Iris pigment epithelial cell (primary cell): ENCODE measurements at places on chromosomes 12 and 14.

DNA sequence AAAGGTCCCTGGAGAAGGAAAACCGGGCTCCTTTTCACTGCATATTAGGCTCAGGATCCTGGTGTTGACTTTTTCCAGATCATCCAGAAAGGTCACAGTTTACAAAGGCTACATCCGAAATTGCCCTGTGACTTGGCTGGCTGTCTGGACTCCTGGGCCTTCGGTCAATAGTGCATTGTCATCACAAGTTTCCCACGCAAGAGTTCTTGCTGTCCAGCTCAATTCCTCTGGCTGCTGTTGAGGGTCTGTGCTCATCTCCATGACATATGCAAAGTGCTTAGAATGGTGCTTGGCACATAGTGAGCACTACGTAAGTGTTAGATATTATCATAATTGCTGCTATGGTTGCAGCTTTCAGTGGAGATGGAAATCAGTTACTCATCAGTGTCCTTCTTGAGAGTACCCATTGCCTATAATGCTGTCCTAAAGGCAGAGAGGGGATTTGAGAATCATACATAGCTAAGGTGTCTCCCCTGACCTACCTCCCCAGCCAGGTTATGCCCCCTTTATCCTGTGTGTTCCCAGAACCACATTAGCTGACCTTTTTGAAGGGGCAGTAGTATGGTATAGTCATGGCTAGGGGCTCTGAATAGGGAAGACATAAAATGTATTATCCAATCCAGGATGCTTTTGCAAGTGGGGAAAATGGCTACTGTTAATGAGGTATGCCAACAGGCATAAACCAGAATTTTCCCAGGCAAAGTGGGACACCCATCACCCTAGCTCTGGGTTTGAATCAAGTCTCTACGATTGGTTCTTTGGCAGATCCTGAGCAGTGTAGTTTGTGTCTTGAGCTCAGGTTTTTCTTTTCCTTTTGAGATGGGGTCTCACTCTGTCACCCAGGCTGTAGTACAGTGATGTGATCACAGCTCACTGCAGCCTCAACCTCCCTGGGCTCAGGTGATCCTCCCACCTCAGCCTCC, 132.0 kb upstream of the CCND2 start:
- DNase-seq: no peak

- DNase-seq: peak; percentile 93
These were observed 51.2 kb downstream of the ATF7IP start for GRCh38 chr12:14416658-14417057.

GRCh38 chr14:62654641-62655040, 390.6 kb downstream of the KCNH5 start:
- DNase-seq: peak; percentile 24

GRCh38 chr12:110498984-110499706, 2.8 kb downstream of the VPS29 start:
- peak; percentile 57 for DNase-seq

- DNase-seq: no peak
These were observed 56.1 kb downstream of the EMP1 start for GRCh38 chr12:13252616-13253015.

- no peak for DNase-seq
These were observed 169.2 kb downstream of the APAF1 start for GRCh38 chr12:98814254-98814653.

DNA sequence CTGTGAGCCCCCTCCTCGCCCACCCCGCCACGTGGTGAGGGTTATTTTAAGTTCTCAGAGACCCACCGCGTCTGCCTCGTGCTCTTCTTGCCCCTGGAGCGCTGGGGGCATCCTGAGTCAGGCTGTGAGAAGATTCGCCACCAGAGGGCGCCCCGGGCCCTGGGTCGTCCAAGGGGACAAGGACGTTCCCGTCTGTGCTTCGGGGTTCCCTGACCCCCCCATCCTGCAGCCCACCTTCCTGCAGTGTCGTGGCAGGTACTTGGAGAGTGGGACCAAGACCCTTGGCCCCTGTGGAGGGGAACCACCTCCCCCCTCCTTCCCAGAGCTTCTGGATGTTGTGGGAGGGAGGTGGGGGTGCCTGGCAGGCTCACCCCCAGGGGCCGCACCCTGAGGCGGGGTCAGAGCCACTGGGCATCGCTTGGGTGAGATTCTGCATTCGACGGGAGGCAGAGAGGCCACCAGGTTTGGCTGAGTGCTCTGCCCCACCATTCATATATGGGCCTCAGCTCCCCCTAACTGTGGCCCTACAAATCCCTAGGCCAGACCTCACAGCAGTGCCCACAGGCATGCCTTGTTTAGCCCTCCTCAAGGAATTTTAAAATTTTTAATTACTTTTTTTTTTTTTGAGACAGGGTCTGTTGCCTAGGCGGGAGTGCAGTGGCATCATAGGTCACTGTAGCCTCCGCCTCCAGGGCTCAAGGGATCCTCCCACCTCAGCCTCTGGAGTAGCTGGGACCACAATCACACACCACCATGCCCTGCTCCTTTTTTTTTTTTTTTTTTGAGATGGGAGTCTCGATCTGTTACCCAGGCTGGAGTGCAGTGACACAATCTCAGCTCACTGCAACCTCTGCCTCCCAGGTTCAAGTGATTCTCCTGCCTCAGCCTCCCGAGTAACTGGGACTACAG, 17.0 kb downstream of the RHOF start:
- peak; percentile 42 for DNase-seq

GRCh38 chr12:46402451-46402850, 29.9 kb upstream of the SLC38A2 start:
- DNase-seq: peak; percentile 72

DNA sequence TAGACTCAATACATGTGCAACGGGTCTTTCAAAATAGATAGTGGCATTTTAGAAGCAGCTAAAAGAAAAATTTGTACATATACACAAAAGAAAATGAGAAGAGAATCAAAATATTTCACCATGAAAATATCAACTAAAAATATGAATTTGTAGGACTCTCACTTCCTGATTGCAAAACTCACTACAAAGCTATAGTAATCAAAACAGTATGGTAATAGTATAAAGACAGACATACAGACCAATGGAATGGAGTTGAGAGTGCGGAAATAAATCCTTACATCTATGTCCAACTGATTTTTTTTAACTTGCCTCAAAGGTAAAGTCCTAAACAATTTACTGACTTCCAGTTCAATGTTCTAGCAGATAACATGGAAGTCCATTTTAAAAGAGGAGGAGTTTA, 13.1 kb downstream of the C2CD5 start:
- DNase-seq: no peak

- no peak for DNase-seq
These were observed 18.0 kb downstream of the NIN start for GRCh38 chr14:50812856-50813543.

GRCh38 chr14:54226103-54226502, 170.7 kb upstream of the CDKN3 start:
- peak; percentile 53 for DNase-seq

- DNase-seq: no peak
These were observed 22.3 kb upstream of the MGP start for GRCh38 chr12:14907953-14908352.

DNA sequence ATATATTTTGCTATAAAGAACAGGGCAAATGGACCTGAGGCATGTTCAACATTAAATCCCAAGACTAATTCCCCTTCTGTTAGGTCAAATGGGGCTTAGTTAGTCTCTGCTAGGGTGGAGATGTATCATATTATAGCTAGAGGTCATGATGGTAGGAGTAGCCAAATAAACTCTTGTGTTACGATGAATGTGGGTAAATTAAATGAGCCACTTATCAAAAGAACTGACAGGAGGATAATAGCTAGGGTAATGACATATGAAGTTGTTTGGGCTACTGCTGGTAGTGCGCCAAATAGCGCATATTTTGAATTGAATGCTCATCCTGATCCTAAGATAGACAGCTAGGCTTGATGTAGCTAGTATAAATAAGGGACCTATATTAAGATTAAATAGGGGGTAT, 445.0 kb downstream of the GXYLT1 start:
- no peak for DNase-seq

DNA sequence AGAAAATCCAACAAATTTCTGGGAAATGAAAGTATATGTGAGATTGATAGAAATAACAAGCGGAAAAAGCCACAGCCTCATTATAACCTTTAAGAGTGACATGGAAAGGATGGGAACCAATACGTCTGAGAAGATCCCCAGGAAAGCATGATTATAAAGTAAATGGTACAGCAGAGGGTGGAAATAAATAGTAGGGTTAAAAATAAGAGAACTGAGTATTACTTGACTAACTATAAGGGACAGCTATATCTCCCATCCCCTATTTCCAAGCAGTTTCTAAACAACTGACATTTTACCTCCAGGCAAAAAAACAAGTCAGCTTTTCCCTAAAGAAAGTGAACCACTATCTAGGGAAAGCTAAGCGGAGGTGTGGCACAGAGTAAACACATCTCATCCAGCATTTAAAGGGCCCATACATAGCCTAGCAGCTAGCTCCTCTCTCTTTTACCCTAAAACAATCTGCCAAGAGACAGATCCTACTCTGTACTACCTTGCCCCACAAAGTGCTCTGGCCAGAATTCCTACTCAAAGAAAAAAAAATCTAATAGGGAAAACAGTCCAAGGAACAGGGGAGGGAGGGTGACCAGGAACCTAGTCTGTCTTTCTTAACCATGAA, 11.2 kb downstream of the OSBPL8 start:
- no peak for DNase-seq

- peak; percentile 94 for DNase-seq
These were observed 36.2 kb downstream of the TMEM120B start for GRCh38 chr12:121748571-121749265.

DNA sequence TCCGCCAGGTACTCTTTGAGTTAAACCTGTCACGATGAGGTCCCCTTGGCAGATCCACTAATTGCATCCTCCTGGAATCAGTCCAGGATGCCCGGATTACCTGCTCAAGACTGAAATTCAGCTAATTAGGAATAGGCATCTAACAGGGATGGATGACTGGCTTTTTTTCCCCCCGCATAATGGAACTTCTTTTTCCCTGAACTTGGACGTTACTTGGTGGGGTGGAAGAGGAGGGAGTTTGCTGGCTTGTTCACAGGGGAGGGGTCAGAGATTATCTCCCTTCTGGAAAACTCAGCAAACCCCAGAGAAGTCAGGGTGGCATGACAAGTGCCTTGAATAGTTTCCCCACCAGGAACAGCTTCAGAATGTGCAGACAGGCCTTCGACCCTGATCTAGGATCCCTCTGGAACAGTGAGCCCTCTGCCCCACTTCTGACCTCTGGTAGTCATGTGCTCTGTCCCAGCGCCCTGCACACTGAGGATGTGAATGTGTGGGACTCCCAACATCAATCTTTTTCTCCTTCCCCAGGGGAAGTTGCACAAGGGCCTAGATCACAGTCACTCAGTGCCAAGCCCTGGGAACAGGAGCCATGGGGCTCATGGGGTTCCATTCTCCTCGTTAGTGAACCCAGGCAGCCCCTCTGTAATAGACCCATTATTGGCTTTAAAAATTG, 142.5 kb downstream of the SMOC1 start:
- no peak for DNase-seq

GRCh38 chr12:54853933-54854538, at the start of gene MUCL1:
MUCL1 (plus strand) TSS chr12:54854516; CDS start chr12:54854583, 67 bp downstream.
- DNase-seq: peak; percentile 69

DNA sequence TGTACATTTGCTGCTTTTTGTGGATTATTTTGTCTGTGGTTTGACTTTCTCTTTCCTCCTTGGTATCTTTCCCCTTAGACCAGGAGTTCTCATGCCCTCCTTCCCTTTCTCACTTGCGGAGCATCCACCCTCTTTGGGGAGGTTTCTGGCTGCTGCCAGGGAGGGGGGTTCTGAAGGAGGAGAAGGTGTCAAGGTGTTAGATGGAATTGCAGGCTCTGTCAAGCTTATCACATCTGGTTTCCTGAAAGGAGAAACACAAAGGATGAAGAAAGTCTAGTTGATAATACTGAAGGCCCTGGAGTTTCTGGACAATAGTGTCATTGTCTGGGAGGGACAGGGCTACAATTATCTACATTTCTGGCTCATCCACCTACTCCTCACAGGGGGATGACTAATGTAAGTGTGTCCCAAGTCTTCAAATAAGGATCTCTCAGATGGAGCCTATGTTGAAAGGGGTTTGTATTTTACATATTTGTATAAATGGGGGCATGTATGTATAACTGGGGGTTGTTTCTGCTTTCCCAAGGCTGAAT, 217.3 kb upstream of the CCDC196 start:
- DNase-seq: no peak

GRCh38 chr12:12474471-12474928, 88.2 kb downstream of the DUSP16 start:
- DNase-seq: no peak

- peak; percentile 56 for DNase-seq
These were observed at the start of gene ADGRD1 for GRCh38 chr12:130953771-130954543. ADGRD1 (plus strand) TSS chr12:130953907; CDS start chr12:130954466, 559 bp downstream.

DNA sequence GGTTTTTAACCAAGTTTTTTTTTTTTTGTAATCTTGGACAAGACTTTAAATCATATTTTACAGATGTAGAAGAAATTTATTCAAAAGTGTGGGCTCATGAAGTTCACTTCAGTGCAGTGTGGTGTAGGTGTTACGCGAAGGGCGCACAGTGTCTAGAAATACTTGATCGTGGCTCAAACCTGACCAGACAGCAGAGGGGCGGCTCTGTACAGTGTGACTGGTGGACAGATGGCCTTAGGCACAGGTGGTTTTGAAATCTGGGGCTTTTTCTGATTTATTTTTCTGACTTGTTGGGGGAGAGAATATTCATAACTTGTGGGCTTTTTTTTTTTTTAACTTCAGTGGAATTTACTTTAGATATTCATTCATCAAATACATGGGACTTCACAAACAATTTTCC, 179.2 kb downstream of the PELI2 start:
- DNase-seq: no peak

GRCh38 chr12:47763481-47764346, 5.0 kb upstream of the RAPGEF3 start:
- DNase-seq: no peak

GRCh38 chr12:93370947-93371346, 6.8 kb upstream of the NUDT4 start:
- DNase-seq: no peak

DNA sequence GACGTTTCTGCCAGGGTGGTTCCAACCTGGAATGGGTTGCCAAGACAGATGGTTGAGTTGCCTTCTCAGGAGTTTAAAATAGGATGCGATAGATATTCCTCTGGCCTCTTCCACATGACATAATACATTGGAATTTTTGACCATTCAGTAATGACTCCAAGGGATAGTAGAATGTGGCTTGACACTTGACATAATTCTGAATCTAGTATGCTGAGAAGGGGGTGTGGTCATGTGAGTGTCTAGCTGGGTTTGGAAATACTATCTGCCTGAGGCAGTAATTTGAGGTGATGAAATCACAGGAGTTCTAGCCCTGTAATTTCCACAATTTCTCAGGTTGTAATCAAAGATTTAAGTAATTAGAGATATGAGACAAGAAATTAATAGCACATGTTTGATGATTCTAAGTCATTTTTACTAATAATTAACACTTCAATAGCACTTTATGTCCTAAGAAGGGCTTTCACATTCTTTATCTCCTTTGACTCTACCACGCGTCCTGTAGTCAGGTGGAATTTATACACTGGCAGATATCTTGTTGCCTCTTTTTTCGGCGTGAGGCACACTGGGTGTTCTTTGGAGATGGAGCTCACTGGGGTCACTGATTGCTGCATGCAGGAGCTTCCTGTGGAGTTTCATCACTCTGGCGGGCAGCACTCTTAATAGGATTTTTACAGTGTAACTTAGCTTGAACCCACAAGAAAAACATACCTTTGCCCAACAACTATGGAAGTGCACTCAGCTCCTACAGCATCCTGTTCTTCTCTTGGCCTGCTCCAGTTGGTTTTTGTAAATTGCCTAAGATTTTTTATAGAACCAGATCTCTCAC, 3.2 kb upstream of the AMIGO2 start:
- DNase-seq: peak; percentile 94
